Myocyte (in vitro differentiated cells): ENCODE measurements at places on chromosomes 4 and X.

- no peak for DNase-seq
Measured at GRCh38 chrX:115719171-115719570, 158.2 kb downstream of the PLS3 start.

DNA sequence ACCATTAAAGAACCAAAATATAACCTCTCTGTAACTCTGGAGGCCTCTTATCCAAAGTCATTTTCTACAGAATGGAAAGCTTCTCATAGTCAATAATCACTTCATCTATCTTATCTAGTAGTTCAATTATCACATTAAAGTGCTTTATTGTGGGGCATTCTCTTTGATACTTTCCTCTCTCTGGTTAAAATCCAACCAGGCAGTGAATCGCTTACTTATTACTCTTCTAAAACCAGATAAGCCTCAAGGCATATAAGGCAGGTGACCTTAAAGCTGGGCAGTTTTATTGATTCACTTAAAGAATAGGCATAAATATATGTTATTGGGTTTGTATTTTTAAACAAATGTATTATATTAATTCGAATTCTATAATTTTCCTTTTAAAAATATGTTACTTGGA lies 2162.1 kb upstream of the TENM3 start:
- no peak for DNase-seq

- no peak for DNase-seq
Measured at GRCh38 chr4:83323136-83323535, 11.5 kb downstream of the HPSE start.

DNA sequence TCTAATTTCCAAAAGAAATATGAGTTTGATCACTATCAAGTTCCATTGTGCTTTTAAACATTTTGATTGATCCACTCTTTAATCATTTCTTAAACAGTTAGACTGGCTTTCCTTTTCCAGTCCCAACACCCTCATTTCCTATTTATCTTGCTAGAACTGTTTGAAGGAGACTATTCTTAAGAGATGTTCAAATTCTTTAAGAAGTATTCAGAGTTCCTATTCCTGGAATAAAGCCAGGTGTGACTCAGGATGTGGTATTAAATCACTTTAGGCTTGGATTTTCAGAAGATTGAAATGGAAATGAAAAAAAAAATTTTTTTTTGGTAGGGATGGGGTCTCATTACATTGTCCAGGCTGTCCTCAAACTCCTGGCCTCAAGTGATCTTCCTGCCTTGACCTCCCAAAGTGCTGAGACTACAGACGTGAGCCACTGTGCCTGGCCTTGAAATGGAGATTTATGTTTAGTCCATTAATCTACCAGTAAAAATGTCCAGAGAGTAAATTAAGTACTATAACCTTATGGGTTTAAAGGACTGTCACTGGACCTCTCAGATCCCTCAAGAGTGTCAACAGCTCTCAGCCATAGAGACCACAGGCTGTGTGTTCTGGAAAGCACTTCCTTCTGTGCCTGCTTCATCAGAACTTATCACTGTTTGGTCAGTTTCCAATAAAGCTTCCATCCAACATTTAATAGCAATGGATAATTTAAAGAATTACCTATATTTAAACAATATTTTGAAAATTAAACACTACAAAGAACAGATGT lies 90.7 kb downstream of the CDS1 start:
- peak; percentile 73 for DNase-seq

DNA sequence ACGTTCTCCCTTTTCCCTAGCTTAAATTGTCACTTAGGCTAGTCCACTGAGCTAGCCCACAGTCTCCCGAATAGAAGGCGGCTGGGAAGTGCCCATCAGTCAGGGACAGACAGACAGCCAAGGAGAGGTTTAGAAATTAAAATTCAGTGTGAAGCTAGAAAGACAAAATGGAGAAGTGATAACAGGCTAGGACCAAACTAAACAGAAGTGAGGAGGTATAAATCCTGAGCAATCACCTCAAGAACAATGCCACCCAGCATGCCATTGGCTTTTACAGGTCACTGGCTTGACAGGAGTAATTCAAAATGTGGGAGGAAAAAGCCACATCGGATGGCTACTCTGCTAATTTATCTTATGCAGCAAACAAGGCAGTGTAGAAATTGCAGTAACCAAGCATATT lies 138.9 kb downstream of the MAPK10 start:
- no peak for DNase-seq

DNA sequence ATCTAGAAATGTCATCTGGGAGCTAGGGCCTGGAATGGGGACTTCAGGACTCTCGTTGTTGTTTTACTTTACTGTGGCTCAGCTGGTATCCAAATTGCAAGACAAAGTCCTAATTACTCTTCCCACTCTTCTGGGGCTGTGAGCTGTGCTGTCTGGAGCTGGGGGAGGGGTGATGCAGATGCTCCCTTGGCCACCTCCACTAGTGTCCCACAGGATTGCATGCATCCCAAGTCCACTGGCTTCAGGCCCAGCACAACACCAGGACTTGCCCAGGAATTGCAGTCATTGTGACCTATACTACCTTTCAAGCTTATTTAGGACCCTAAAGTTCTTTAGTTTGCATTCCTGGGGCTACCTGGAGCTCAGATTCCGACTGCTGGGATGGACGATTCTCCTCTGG lies 366.1 kb upstream of the FAM47C start:
- no peak for DNase-seq

DNA sequence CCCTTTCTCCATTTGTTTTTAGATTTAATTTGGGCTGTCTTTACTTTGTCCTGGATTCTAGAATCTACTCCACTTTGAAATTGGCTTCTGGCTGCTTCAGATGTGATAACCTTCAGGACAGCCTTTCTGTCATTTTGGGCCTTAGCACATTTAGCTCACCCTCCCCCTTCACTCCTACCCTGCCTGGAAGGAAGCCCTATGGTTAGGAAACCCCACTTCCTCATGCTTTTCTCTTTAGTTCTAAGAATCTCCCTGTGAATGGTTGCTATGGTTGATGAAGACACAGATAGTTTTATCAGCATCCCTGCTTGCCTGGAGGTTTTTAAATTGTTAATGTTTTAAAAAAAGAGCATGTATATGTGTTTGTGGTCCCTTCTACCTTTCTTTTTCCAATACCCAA lies 100.7 kb upstream of the PTPN13 start:
- no peak for DNase-seq

DNA sequence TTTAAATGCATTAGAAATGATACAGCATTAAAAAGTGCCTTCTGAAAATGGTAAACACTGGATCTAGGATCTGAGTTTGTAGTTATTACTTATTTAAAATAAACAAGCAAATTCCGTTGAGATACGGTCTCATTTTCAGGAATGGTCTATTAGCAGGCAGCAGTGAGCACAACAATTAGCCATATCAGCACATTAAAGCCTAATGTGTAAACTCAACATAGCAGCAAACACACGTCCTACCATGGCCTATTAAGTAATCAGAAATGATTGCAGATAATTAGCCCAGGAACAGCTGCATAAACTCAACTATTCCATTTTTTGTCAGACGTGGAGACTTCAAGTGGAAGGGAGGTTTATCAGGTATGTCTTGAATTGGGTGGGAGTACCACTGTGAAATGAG lies 61.8 kb downstream of the NEIL3 start:
- no peak for DNase-seq

GRCh38 chrX:7891928-7892327 lies 35.3 kb downstream of the PNPLA4 start:
- DNase-seq: no peak

GRCh38 chrX:136825771-136826170 lies 45.0 kb upstream of the ARHGEF6 start:
- DNase-seq: no peak

DNA sequence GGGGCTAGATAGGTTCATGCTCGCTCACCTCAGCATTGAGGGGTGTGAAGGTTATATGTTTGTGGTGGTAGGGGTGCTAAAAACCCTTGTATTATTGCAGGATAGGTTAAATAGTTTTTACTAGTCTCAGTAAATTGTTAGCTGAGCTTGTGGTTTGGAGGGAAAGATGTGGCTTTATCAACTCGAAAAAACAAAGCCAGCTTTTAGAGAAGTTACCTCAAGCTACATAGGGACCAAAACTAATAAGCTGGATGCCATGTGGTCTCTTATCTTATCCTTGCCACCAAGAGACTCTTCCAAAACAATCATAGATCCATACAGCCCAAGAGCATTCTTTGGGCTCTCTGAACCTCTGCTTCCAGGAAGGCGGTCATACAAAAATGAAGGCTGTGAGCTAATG lies 29.2 kb downstream of the MSN start:
- DNase-seq: no peak

- DNase-seq: no peak
Measured at GRCh38 chr4:187484186-187484585, 511.4 kb upstream of the ZFP42 start.

GRCh38 chrX:134727363-134727762 lies 69.1 kb upstream of the PLAC1 start:
- DNase-seq: no peak

GRCh38 chrX:79506001-79506400 lies 138.9 kb upstream of the ITM2A start:
- DNase-seq: no peak

DNA sequence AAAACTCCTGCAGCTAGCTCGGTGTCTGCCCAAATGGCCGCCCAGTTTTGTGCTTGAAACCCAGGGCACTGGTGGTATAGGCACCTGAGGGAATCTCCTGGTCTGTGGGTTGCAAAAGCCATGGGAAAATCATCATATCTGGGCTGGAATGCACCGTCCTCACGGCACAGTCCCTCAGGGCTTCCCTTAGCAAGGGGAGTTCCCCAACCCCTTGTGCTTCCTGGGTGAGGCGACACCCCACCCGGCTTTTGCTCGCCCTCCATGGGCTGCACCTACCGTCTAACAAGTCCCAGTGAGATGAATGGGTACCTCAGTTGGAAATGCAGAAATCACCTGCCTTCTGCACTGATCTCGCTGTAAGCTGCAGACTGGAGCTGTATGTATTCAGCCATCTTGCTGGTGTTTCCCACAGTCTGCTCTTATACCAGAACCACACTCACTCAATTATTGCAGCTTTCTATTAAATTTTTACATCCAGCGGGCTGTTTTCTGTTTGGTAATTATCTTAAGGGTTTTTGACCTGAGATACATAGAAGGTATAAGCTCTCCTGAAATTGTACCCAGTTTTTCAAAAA lies 36.7 kb upstream of the NPNT start:
- DNase-seq: no peak

GRCh38 chr4:118765399-118765798 lies 70.5 kb downstream of the SEC24D start:
- DNase-seq: peak; percentile 91

DNA sequence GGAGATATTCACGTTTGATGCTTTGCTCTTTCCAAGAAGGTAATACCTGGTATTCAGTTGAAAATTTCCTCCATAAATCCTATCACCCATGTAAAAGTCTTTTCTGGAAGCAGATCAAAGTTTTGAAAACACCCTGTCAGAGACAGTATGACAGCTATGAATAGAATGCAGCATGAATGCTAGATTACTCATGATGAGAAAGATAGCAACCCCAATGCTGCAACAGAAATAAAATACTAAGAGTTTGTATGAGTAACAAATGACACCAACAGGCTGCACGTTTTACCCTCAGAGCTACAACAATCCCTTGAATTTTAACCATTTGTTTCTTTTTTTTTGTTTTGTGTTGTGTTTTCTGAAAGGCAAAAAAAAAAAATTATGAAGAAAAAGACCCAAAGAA lies 108.6 kb downstream of the ARHGAP6 start:
- DNase-seq: peak; percentile 42
